ENCODE measurements at places on chromosomes 11 and 22. TPM values are rescaled to one million over a fixed set of nuclear protein-coding genes. Genes with fewer than 3 reads are reported as not detected.

GLYATL2 gene
- total RNA-seq, result not detected

DNA sequence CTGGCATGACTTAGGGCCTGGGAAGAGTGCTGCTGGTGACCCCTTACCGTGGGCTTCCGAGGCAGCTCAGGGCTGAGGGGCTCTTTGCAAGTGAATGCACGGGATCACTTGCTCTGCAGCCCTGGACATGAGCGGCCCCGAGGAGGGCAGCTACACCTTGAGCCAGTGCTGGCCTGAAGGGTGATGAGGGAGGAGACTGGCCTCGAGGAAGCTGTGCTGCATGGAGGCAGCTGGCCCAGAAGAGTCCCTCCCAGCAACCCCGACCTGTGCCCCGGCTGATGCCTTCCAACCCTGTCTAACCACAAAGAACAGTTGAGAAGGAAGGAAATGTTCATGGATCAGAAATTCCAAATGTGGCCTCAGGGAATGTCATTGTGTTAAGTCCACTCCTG, 45.2 kb downstream of the TBX1 start:
- DNase-seq, result peak; percentile 27

DNA sequence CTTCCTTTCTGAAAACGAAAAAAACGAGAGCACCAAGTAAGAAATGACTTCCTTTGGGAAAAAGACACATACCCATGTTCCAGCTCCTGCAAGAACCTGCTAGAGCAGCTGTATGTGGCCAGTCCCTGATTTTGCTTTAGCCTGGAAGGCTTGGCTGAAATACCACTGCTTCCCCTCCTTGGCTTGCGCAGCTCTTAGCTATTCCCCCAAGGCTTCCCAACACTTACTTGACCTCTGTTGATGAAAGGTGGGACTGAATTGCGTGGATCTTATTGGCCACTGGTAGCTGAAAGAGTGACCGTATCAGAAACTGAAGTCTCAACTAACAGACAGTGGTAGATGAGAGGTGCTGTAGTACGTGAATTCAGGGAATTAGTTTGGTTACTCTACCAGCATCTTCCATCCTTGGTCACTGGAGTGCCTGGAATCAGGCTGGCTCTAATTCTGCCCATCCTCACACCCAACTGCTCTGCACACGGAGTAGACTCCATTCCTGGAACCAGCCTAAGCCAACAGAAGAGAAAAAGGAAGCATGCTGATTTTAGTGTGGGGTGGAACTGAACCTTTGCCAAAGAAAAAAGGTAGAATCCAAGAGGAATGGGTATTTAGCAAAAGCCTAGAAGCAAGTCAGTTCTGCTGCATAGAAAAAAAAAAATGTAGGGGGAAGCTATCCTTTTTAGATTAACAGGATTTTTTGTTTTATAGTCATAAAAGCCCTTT, 73.8 kb upstream of the CRTAM start:
- no peak for DNase-seq

DNA sequence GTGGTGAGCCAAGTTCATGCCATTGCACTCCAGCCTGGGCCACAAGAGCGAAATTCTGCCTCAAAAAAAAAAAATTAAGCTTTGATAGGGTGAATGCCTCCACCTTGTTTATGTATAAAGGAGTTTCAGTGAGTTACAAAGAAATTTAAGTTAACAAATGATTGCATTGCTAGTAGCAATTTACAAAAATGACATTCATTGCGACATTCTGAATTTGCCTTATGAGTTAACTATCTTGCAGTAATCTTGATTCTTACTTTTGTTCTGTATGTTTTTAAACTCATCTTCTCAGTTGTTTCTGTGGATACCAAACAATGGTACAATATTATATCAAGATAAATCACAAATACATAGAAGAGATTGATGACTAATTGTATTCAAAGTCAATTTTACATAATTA, 207.0 kb downstream of the DDX10 start:
- DNase-seq, result no peak

- DNase-seq, result no peak
These were observed 861.2 kb downstream of the OPCML start for GRCh38 chr11:132670921-132671675.

SCGB1C1 gene
- total RNA-seq, result not detected

- DNase-seq, result no peak
These were observed 3.7 kb upstream of the CD44 start for GRCh38 chr11:35135222-35135621.

GRCh38 chr11:113934761-113935160, 30.2 kb downstream of the HTR3B start:
- DNase-seq, result no peak

- no peak for DNase-seq
These were observed 7.3 kb upstream of the CTSC start for GRCh38 chr11:88344869-88345268.

DNA sequence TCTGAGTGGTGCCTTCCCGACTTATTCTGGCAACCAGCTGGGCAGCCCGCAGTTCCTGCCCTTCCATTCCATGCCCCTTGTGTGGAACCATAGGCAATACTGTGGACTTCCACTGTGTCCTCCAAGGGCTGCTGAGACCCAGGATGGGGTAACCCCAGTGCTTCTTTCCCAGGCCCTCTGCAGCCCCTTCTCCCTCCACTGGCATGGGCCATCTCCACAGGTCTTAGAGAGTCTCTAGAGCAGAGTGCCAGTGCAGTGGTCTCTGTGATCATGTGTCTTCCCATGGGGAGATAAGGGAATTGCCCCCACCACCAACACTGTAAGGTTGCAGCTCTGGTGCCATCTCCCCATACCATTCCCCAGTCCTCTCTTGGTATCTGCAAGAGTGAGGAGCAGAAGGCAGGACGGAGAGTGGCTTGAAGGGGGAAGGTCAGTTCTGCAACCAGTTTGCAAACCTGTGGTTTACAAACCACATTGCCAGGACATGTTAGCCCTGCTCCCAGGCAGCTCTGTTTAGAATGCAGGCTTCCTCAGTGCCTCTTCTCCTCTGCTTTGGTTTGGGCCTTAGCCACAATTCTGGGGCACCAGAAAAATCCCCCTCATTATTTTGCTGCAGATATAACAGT, 20.9 kb upstream of the DRD2 start:
- DNase-seq, result no peak

GRCh38 chr22:37242395-37242918, 1.6 kb downstream of the RAC2 start:
- DNase-seq, result peak; percentile 52

- no peak for DNase-seq
These were observed 68.6 kb downstream of the CDKN1C start for GRCh38 chr11:2816941-2817421.

DNA sequence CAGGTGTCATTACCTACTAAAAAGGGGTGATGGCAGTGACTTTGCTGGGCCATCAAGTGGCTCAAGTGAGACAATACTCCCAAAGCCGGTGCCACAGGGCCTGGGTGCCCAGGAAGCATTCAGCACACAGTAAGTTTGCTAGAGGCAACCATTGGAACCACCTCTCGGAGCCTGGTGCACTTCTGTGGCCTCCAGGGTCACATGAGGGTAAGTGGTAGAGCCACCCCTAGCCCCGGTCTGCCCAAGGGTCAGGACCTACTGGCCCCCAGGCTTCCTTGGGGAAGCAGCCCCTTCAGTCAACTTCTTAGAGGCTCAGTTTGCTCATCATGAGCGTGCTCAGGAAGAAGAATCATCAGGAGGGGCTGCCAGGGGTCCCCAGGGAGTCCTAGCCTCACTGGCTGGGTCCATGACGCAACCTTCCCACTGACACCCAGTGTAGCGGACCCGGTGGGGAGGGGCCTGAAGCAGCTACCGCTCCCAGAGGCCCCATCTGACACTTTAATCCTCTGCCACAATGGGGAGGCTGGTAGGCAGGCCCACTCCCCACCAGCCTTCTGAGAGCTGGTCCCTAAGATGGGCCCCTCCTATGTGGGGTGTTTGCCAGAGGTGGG, 17.5 kb upstream of the RASL10A start:
- DNase-seq, result no peak

- no peak for DNase-seq
These were observed 46.8 kb downstream of the CACNA1I start for GRCh38 chr22:39617342-39617741.

DNA sequence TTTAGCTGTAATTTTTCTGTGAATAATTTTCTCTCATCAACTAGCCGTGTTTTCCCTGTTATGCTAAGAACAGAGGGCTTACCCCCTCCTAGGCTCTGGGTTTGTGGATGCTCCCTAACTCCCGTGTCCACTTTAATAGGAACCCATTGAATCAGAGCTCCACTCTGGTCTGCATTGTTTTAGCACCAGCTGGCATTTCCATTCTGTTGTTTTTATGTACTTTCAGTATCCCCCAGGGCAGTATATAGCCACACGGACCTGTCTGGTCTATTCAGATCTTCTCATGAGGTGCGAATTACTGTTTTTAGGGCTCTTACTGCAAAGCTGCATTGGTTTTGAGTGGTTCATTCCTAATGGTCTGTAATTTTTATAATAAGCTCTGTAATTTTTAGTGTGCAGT, 16.0 kb downstream of the POLD3 start:
- no peak for DNase-seq

OR4D5 gene
- not detected for total RNA-seq

DNA sequence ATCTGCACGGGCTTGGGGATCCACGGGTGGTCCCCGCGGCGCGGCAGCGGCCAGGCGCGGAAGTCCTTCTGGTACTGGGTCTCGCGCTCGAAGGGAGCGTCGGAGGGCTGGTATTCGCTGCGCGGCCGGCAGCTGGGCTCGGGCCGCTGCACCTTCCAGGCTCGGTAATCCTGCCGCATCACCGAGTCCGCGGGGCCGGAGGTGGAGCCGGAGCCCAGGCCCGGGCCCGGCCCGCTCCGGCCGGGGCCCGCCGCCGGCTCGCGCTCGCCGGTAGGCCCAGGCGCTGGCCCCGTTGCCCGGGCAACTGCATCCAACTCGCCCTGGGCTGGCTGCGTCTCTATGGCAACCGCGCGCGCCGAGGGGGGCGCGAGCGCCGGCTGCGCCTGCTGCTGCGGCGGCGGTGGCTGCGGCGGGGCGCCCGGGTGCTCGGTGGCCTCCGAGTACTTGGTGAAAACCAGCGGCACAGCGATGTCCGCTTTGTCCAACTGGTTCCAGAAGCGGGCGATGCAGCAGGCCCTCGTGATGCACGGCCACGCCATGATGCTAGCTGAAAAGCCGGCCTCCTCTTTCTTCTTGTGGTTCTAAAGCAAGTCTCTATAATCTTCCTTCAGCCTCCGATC, 897 bp downstream of the MAP6 start:
- DNase-seq, result peak; percentile 7

RTN4R gene
- total RNA-seq, result 0.65 TPM

C22orf42 gene
- total RNA-seq, result not detected
